ENCODE measurements at places on chromosomes 11 and 22.
A peak's percentile ranks its signal among the peaks of the same experiment; 100 is the strongest.

DNA sequence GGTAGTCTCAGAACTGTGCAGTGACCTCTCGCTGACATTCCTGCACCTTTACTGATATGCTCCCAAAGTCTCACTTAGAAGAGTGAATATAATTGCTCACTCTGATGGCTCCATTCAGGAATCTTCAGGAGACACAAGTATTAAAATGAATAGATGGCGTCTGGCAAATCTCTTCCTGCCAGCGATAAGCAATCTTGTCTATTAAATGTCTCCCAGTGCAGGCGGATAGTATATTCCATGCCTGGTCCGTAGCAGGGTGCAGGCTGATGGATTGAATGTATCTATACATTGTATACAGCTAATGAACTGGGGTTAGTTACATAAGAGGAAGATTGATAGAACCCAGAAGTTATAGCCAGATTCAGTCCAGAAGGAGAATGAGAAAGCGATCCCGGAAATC lies 575.3 kb downstream of the NTM start:
- no peak for DNase-seq

GRCh38 chr11:134755535-134755934 lies 343.5 kb upstream of the B3GAT1 start:
- DNase-seq = no peak

- no peak for DNase-seq
Observed at GRCh38 chr11:940496-941135, 14.9 kb downstream of the AP2A2 start.

- DNase-seq = peak; percentile 75
Observed at GRCh38 chr11:75532200-75533048, 6.7 kb upstream of the GDPD5 start.

DNA sequence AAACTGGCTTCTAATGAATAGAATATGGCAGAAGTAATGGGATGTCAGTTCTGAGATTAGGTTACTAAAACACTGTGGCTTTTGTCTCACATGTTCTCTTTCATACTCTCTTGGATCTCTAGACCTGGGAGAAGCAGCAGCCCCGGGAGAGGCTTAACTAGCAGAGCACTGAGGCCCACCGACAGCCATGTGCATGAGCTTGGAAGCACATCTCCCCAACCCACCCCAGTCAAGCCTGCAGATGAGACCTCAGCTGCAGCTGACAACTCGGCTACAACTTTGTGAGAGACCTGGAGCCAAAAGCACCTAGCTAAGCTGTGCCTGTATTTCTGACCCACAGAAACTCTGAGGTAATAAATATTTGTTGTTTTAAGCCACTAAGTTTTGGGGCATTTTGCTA lies 100.8 kb downstream of the TRIM29 start:
- no peak for DNase-seq

- no peak for DNase-seq
Observed at GRCh38 chr11:126079621-126080124, 17.0 kb upstream of the CDON start.

DNA sequence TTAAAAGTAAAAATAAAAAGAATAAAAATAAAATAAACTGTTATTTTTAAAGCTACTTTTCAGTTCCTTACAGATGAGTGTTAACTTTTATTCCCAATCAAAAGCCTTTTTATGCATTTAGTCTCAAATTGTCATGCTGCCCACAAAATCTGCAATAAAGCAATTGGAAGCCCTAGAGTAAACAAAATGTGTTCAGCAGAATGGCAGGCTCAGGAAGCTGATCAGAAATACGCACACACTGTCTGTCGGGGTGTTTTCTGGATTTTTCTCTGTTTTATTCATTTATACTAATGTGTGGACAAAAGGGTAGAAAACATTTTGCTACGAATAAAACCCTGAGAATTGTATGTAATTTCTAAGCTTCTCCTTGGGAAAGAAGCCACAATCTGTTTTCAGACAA lies 162.8 kb downstream of the RCN1 start:
- no peak for DNase-seq

- DNase-seq = no peak
Observed at GRCh38 chr11:75161506-75162095, 10.7 kb downstream of the SLCO2B1 start.

DNA sequence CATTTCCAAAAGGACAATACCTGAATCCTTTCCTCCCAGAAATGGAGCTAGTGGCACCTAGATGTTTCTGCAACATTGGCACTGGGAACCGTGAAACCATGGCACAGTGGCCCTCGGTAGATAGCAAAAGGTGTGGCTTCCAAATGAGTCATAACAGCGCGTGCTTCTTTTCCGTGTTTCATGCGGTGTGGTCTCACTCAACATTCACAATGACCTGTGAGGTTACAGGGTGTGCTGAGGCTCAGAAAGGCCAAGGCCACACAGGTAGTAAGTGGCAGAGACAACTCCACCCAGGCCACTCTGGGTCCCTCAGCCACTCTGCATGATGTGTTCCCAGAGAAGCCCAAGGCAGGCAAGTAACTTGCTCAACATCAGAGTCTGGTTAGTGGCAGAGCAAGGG lies 67.4 kb downstream of the TP53I11 start:
- DNase-seq = no peak

- DNase-seq = no peak
Observed at GRCh38 chr11:26985943-26986342, 8.0 kb upstream of the FIBIN start.

GRCh38 chr11:34633640-34633989 lies 12.7 kb downstream of the EHF start:
- DNase-seq = no peak

GRCh38 chr11:16356761-16357393 lies 531 bp upstream of the SOX6 start:
- no peak for DNase-seq

- DNase-seq = no peak
Observed at GRCh38 chr22:49431551-49431950, 396.1 kb downstream of the BRD1 start.

GRCh38 chr11:81005595-81005994 lies 1564.8 kb upstream of the TENM4 start:
- peak; percentile 20 for DNase-seq

GRCh38 chr11:120063686-120064340 lies 74.1 kb downstream of the TRIM29 start:
- no peak for DNase-seq

- peak; percentile 35 for DNase-seq
Observed at GRCh38 chr11:43942662-43943371, 380 bp downstream of the C11orf96 start.

GRCh38 chr11:797296-798092 lies 587 bp downstream of the SLC25A22 start:
- DNase-seq = peak; percentile 86

DNA sequence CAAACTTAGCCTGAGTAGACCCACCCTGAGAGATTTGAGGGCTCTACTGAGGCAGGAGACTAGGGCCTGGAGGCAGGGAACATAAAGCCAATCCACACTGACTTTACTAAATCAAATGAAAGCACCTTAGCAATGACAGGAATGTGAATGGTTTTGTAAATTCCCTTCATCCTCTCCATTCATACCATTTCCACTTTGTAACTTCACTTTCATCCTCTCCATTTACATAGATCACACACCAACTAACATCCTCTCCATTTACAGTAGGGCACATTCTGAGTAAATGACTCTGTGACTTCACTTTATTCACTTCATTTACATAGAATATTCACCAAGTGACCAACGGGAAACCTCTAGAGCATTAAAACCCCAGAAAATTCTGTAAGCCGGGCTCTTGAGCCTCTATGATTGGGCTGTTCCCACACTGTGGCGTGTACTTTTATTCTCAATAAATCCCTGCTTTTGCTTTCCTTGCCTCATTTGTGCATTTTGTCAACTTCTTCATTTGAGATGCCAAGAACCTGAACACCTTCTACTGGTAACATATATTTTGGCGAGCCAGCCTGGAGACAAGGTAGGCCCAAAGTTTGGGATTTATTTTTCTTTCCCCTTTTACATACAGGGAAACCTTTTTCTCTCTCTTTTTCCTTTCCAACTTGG lies 82.9 kb downstream of the PIWIL4 start:
- no peak for DNase-seq

GRCh38 chr11:93536101-93536861 lies 6.9 kb downstream of the SMCO4 start:
- DNase-seq = no peak

- peak; percentile 83 for DNase-seq
Observed at GRCh38 chr11:13717331-13717730, 48.9 kb downstream of the FAR1 start.

DNA sequence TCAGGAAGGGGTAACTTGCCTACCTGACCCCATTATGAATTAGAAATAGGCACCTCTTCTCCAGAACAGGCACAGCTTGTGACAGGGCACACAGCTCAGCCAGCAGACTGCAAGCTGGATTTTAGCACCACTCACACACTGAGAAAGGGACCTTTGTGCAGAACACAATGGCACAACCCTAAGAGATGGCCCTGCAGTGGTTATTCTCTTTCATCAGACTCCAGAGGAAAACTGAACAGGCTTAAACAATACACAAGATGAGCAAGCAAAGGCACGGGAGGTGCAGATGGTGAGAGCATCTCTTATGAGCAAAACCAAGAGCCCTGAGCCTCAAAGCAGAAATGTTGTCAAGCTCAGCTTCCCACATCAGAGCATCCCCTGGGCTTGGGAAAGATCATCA lies 93.8 kb upstream of the LRRC55 start:
- no peak for DNase-seq

- no peak for DNase-seq
Observed at GRCh38 chr11:111386611-111387150, 7.6 kb upstream of the POU2AF1 start.

DNA sequence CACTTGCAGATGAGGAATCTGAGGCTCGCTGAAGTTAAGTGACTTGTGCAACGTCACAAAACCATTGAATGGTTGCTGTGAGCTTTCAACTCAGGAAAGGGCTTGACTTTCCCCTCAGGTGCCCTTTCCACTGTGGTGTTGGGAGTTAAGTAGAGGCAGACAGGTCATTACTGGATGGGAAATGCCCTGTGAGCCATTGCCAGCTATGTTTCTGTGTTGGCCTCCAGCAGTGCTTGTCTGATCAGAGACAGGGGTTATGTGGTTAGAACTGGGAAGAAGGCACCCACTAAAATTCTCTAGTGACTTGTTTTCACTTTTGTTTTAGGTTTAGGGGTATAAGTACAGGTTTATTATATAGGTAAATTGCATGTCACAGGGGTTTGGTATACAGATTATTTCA lies 96.6 kb downstream of the FDX1 start:
- no peak for DNase-seq

DNA sequence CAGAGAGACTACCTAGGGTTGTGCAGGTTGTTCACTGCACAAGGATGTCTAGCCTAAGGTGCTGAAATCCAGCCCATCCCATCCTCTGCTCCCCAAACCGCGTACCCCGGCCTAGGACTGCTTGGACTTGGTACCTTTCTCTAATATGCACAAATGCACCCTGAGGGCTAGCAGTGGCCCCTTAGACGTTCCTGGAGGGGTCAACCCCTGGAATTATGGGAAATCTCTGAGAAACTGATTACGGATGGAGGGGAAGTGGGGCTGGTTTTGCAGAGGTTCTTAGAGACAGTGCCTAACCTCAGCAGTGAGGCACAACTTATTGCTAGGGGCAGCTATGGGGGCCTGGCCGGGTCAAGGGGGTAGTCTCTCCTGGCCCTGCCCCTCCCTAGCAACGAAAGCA lies 2.5 kb downstream of the C11orf68 start:
- DNase-seq = no peak

DNA sequence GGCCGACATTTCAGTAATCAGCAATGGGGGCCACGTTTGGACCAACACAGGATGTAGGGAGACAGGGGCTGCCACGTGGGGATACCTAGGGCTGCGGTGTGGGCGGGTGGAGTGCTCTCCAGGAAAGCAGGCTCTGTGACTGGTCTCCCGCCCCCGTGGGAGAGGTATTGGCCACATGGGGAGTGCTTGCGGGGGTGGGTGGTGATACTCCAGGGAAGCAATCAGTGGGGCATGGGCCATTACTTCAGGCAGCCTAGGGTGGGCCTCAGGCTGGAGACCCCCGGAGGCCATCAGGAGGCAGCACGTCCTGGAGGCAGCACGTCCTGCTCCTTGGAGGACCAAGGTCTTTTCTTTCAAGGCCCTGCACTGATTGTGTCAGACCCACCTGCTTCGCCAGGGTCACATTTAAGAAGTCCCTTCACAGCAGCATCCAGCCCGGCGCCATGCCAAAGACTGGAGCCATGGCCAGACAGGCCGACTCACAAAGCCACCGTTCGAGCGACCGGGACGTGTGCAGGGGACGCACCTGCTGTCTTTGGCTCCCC lies 3.0 kb upstream of the MUC2 start:
- no peak for DNase-seq

GRCh38 chr11:115691030-115691429 lies 186.8 kb upstream of the CADM1 start:
- DNase-seq = no peak

DNA sequence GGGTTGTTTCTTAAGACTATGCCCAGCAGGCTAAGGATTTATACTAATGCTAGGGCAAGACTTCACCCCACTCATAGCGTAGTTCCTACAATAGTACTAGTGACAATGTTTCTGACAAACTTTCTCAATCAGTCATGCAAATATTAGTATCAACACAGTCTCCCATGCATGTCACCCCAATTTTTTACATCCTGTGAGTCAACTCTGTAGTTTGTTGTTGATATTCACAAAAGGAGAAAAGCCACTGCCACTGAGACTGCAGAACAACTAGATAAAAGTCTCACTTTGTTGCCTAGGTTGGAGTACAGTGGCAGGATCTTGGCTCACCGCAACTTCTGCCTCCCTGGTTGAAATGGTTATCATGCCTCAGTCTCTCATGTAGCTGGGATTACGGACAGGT lies 155.2 kb downstream of the RBFOX2 start:
- no peak for DNase-seq

- no peak for DNase-seq
Observed at GRCh38 chr11:128240546-128240945, 346.8 kb downstream of the ETS1 start.

DNA sequence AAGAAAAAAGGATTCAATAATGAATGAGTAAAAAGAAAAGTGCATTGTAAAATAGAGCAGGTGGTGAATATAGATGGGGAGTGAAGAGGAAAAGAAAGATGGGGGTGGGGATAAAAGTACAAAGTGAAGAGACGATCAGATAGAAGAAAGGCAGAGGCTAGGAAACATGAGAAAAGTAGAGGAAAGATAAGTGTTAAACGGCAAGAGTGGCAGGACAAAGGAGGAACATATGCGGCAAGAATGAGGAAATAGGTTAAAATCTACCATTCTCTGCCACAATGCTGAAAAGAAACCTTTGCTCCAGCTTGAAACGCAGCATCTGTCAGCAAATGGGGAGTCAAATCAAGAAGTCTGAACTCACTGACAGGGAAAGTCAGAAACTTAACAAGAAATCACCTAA lies 6.8 kb downstream of the FUT4 start:
- no peak for DNase-seq

Data from ELR (cell line).